ENCODE measurements at places on chromosomes 16 and 17.

GRCh38 chr17:49659661-49660382 lies 18.1 kb downstream of the SPOP start:
- DNase-seq = no peak

DNA sequence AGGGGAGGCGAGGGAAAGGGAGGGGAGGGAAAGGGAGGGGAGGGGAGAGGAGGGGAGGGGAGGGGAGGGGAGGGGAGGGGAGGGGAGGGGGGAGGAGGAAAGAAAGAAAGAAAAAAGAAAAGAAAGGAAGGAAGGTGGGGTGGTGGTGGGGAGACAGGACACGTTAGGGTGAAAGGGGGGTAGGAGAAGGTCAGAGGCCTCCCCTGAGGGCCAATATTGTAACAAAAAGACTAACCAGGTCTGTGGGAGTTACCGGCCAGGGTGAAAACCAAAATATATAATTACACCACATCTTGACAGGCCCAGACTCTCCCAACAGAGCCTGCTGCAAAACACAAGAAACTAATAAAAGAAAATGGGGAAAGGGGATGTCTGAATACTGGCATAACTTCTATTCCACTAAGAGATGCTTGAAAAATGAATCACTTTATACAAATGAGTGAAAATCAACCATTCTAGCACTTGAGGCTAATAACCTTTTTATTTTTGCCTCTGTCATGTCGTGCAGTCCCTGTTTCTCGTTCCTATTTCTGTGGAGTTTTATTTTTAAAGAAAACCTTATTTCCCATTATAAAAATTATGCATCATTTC lies 10.0 kb downstream of the WDR45B start:
- DNase-seq = no peak

- DNase-seq = no peak
Measured at GRCh38 chr17:5785338-5785737, 201.0 kb upstream of the NLRP1 start.

DNA sequence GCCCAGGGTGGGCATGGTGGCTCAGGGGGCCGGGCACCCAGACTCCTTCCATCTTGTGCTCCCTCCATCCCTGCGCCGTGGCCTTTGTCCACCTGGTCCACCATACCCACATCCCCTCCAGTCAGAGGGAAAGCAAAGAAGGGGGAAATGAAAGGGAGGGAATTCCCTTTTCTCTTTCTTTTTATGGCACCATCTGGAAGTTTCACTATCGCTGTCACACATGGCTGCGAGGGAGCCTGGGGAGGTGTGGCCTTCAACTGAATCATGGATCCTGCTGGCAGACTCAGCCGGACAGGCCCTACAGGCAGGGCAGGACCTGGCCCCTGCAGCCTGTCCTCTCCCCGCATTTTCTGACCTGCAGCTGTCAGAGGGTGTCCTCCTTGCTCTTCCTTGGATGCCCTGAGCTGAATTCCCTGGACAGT lies 6.2 kb downstream of the SLC12A3 start:
- DNase-seq = no peak

DNA sequence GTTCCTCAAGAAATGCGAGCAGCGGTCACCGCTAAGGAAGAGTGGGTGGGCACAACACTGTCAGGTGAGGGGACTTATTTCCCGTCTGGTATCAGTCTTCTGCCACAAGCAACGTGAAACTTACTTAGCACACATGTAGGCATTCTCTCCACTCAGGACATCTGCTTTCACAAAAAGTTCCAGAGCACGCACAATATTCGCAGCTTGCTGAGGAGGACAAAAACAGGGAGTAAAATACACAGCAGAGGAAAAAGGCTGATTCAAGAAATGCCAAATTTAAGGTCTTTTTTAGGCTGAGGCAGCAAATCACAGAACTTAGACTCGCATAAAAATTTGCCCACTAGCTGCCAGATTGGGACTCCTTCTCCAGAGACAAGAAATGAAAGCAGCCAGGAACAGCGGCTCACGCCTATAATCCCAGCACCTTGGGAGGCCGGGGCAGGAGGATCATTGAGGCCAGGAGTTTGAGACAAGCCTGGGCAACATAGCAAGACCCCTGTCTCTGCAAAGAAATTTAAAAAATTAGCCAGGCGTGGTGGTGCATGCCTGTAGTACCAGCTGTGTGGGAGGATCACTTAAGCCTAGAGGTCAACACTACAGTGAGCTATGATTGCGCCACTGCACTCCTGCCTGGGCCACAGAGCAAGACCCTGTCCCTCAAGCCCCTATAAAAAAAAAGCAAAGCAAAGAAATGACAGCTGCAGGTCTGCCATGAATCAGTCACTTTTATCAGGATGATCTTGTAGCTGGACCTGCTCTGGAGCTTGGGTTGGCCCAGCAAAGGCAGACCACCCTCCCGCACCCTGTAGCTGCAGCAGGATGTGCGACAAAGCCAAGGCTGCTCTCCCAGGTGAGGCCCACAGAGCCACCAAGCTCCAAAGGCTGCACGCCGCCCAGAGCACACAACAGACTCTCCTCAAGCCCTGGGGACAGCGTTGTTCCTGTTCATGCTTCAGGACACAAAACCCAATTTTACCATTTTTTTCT lies 20.5 kb downstream of the USP36 start:
- DNase-seq = no peak

GRCh38 chr17:8441690-8442089 lies 6.0 kb downstream of the NDEL1 start:
- no peak for DNase-seq

GRCh38 chr17:78787444-78787843 lies 5.4 kb upstream of the CYTH1 start:
- no peak for DNase-seq

DNA sequence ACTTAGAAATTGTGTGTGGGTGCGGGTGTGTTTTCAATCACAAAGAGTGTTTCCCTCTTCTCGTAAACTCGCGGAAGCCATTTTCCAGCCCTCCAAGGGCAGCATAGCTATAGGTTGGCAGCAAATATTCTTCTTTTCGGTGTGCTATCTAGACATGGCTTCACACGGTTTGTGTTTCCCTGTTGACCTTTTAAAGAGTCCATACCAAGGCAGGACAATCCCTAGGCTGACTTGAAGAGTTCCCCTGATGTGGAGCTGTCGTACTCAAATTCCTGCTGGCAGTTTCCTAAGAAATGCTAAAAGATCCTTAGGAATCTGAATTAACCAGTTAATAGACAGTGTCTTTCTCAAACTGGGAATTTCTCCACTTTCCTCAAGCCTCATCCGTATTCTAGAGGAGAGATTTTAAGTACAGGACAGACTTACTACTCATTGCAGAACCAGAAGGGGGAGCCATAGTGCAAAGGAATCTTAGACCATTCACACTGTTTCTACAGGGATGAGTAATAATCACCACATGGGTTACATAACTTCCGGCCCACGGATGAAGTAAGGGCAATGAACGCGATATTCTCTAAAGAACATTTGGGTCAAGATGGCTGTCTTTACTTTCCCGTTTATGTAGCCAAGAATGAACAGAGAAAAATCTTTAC lies 288.6 kb upstream of the ELAC2 start:
- DNase-seq = no peak

DNA sequence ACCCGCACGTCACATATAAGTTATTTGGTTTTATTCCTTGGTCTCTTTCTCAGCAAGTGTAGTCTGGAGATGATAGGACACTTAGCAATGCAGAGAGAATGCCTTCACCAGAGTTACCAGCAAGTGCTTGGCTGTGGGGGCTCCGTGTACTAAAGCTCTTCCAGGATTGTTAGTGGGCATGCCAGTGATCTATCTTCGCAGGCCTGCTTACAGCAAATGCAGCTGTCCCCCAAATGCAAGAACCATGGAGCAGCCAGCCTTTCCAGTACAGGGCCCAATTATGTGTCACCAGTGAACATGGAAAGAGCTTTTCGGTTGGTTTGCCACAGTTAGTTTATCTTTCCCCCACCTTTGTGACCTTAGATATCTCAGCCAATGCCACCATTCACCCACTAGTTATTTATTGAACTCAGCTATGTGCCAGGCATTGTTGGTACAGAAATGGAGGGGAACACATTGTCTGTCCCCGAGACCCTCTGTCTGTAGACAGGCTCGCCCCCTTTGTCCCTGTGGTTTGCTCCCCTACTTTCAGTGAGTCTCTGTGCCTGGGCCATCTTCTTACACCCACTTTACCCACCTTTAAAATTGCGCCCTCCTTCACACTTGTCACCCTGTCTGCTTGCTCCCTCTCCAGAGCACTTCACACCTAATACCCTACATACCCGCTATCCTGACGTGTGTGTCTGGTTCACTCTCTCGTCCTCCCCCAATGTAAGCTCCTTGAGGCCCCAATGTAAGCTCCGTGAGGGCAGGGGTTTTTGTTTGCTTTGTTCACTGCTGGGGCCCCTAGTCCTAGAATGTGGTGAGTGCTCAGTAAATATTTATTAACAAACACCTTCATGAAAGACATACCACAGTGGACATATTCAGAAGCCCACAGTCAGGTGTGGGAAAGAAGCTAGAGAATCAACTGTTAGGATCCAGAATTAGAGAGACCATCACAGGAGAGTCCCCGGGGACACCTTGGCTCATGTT lies 13.3 kb downstream of the USP10 start:
- no peak for DNase-seq

DNA sequence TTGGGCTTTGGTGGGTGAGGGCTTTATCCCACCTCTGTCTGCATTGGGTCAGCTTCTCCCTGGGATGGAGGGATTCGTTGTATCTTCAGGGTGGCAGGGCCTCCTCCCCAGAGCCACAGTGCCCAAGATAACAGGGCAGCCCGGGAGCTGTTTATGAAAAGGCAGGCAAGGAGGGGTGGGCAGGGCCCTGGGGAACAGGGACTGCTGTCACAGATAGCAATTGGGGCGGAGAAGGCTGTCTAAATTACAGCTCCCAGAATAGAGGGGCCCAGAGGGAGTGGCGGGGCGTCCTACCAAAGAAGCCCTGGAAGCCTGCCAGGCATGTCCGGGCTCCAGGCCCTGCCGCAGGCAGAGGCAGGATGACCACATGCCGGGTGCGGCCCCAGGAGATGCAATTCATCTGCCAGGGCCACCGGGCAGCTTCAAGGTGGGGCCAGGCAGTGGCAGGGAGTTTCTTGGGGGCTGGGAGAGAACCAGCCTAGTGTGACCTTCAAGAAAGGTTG lies 18.8 kb upstream of the PHOSPHO1 start:
- DNase-seq = no peak

GRCh38 chr16:66245868-66246267 lies 120.6 kb upstream of the CDH5 start:
- no peak for DNase-seq

GRCh38 chr17:67435122-67435521 lies 58.0 kb downstream of the PITPNC1 start:
- DNase-seq = no peak

DNA sequence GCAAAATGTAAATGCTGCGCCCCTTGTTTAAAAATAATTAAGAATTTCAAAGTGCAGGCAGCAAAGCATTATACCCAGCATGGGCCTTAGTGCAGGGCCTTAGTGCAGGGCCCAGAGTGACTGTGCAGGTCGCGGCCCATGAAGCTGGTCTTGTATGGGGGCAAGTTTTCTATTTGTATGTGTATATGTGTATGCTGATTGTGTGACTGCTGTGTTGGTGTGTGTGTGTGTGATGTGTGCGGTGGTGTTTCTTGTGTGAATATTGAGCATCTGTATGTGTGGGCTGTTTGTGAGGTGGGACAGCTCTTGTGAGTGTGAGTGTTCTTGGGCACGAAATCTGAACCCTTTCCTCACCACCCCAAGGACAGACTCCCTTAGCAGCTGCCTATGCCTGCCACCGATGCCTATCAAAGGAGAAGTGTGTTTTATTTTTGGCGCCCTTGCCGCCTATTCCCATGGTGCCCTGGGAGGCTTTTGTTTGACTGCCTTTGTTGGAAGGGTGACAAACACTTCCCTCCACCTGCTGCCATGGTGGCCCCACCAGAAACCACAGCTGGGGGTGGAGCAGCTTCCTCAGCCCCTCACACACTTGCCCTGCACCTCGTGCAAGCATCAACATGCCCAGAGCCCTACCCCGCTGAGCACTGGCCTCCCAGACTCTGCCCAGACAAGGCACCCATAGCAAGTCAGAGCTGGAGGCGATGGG lies 18.0 kb downstream of the CCR7 start:
- DNase-seq = no peak

GRCh38 chr17:60741031-60741430 lies 63.4 kb downstream of the BCAS3 start:
- no peak for DNase-seq

GRCh38 chr17:29400818-29401217 lies 10.7 kb downstream of the TAOK1 start:
- DNase-seq = no peak

DNA sequence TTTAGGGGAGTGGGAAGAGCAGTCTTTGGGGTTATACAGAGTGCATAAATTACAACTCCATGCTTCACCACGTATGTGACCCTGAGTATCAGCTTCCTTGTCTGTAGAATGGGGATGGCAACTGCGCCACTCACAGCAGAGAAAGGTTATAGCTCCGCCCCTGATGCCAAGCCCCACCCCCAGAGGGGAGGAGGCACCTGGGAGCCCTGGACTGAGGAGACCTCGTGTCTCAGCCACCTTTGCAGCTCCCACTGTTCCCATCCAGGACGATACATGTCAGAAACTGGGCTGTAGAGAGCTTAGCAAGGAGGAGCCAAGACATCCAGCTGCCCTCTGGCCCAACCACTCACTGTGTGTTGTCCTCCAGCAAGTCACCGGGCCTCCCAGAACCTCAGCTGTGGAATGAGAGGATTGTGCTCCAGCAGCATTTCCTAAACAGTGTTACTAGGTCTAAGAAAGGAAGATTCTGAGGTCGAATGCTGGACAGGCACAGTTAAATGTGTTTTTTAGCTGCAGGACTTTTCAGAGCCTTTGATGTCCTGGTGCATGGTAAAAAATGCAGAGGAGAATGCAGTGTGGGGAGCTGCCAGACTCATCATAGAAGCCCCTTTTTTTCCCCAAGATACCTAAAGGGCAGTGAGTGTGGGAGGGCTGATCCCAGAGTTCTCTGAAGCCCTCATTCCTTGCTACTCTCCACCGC lies 49.4 kb downstream of the BEAN1 start:
- DNase-seq = no peak

GRCh38 chr17:55314061-55314783 lies 49.5 kb downstream of the HLF start:
- no peak for DNase-seq

- no peak for DNase-seq
Measured at GRCh38 chr16:80121522-80121909, 419.3 kb upstream of the DYNLRB2 start.

DNA sequence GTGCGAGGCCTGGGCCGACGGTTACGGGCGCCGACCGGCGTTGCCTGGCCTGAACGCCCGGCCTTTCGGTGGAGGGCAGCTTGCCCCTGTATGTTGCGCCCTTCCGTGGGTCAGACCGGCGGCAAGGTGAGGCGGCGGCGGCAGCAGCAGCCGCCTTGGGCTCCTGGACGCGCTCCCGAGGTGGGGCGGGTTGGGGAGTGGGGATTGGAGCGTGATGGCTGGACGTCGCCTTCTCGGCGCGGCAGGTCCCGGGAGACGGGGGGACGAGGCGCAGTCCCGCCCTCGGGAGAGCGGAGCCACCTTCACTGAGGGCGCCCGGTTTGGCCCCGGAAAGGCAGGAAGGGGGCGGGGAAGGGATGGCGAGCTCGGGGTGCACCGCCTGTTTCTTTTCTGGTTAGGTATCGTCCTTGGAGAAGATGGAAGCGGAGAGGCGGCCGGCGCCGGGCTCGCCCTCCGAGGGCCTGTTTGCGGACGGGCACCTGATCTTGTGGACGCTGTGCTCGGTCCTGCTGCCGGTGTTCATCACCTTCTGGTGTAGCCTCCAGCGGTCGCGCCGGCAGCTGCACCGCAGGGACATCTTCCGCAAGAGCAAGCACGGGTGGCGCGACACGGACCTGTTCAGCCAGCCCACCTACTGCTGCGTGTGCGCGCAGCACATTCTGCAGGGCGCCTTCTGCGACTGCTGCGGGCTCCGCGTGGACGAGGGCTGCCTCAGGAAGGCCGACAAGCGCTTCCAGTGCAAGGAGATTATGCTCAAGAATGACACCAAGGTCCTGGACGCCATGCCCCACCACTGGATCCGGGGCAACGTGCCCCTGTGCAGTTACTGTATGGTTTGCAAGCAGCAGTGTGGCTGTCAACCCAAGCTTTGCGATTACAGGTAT lies 671 bp downstream of the DGKE start:
- peak; percentile 30 for DNase-seq

Data from stimulated activated CD8-positive, alpha-beta memory T cell treated with anti-CD3 and anti-CD28 coated beads, Interleukin-15, amount 100 ng/mL, for 1 hour (primary cell).